ENCODE measurements at places on chromosomes 2 and 18.

- DNase-seq, result no peak
Observed at GRCh38 chr18:62027914-62028520, 135.2 kb upstream of the RNF152 start.

DNA sequence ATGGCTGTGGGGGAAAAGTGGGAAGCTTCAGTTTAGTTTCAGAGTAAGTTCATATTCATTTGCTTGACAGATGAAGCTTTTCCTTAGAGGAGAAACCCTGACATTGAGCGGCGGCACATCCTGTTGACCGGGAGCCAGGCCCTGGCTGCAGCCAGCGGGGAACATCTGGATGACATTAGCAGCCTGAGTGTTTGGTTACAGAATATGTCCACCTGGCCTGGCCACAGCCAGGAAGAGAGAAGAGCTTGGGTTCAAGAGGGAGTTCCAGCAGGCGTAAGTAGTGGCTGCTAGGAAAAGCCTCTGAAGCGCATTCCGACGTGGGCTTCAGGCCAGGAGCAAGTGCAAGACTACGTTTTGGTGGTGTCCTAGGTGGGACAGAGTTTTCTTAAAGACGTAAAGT, 144.9 kb upstream of the MYCN start:
- DNase-seq, result no peak

- DNase-seq, result no peak
Observed at GRCh38 chr2:20530520-20530919, 83.6 kb downstream of the RHOB start.

DNA sequence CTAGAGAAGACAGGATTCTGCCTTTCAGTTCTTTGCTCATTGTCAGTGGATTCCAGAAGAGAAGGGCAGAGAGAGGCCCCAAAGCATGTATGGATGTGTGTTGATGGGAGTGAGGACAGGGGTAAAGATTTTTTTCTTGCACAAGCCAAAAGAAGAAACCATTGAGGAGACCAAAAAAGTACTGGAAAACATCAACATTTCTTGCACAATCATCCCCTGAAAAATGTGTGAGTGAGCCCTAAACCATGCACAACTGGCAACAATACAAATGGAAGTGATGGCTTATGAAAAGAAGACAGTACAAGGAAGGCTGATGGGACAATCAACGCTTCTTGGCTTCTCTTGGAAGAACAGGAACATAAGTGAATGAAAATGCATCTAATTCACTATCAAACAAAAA, 5.6 kb upstream of the SMAD7 start:
- DNase-seq, result no peak

- DNase-seq, result no peak
Observed at GRCh38 chr2:15892151-15892880, 48.0 kb upstream of the MYCN start.
